Vagina (tissue), 2 donors: ENCODE measurements at places on chromosomes 4 and X.

DNA sequence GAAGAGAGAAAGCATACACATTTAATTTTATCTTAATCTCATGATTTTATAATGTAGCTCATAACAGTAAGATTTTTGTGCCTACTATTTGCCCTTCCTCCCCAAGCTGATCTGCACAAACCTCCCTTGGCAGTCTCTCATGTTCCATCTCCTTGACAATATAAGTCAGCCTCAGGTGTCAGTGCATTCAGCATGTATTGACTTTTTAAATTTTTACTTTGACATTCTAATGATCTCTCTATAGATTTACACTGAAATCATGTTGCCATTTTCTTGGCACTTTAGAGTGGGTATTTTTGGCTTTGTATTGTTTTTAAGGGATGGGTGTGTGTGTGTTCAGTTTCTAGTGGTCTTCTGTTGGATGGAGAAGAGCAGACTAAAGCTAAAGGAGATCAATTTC lies 505.3 kb upstream of the CPEB2 start:
- DNase-seq, result no peak

- DNase-seq, result no peak
Observed at GRCh38 chrX:41257801-41258200, 76.2 kb upstream of the DDX3X start.

GRCh38 chrX:31036895-31037294 lies 34.9 kb downstream of the FTHL17 start:
- DNase-seq, result no peak

DNA sequence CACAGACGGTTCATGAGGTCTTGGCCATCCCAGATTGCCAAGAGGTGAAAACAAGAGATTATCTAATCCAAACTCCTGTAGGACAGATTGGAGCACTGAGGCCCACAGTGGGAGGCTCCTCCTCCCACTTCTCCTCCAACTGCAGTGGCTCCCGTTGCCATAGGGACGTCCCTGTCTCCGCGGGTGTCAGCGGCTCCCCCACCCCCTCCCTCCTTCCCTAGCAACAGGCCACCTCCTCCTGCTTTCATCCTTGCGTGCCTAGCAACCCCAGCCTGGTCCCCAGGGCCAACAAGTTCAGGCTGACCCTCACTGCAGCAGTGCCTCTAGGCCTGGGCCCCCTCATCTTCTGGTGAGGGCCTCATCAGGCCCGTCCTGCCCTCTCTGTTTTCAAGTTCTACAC lies 6.8 kb upstream of the IQSEC2 start:
- no peak for DNase-seq

GRCh38 chr4:160129439-160129838 lies 1026.6 kb downstream of the RAPGEF2 start:
- DNase-seq, result no peak

DNA sequence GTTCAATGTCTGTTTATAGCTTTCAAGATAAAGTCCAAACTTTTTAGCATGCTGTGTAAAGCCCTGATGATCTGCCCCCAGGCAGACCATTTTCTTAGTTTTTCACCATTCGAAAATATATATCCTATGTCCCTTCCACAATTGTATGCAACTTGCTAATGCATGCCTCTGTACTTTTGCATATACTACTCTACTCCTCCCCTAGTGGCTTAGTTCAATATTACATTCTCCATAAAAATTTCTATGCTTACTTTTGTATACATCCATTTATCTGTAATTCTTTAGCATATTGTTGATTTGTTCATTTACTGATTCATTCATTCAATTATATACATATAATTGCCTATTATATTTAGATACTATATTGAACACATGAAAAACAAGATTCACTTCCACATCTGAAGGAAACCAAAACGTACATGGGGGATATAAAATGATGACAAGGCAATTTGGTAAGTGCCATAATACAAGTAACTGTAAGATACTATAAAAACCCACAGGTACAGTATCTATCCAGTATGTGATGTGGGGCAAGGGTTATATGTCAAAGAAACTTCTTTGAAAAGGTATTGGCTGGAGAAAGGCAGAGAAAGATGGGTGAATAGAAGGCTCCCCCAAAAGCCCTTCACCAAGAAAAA lies 902.5 kb downstream of the FAM133A start:
- DNase-seq, result no peak

DNA sequence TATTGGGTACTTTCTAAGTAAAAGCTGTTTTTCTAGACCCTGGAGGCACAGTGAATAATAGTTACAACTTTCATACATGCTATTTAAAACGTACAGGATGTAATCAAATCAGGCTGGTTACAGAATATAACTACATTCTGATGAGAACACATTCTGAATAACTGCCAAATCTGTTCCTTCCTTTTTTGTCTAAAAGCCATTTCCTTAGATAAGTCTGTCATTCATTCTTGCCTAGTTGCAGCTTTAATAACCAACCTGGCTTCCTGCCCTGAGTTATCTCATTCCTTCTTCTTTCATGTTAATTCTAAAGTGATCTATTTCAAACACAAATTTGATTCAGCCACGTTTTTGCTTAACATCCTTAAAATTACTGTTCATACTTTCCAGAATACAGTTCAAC lies 189.7 kb upstream of the ITM2A start:
- no peak for DNase-seq

DNA sequence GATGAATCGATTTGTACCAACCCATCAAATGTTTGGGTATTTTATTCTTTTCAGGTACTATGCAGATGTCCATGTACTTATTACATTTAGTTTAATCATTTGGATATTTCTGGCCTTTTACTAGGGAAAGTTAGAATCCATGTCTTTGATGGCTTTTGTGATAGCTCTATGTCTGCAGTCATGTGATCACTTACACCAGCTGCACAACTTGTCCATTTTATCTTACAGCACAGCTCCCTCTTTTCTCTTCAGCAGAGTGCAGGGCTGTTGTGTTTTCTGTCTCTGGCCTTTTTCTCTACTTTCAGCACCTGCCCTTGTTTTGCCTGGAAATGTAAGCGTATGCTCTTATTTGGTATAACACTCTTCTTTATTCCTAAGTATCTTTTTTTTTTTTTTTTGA lies 30.6 kb downstream of the WWC2 start:
- no peak for DNase-seq

GRCh38 chrX:103831342-103831802 lies 685 bp downstream of the RAB9B start:
- DNase-seq, result no peak

GRCh38 chr4:99715286-99715685 lies 57.7 kb upstream of the C4orf54 start:
- no peak for DNase-seq

GRCh38 chr4:100960232-100960631 lies 387.1 kb downstream of the PPP3CA start:
- DNase-seq, result no peak

DNA sequence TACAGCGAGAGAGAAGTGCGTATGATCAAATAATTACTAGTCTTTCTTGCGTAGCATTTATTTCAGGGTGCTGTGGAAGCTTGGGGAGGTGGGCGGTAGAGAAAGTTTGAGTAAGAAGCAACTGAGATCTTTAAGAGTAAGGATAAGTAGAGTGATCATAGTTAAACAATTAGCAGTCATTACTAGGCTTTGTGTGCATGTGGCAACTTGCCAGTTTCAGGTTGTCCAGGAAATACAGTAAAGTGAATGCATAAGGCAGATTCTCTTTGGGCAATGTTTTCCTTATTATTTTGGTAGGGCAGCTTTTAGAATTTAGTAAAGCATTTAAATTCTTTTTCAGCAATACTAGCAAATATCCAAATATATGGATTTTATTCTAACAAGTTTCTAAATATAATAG lies 57.0 kb downstream of the HPGDS start:
- DNase-seq, result no peak

GRCh38 chr4:148503681-148504080 lies 61.5 kb upstream of the NR3C2 start:
- no peak for DNase-seq

DNA sequence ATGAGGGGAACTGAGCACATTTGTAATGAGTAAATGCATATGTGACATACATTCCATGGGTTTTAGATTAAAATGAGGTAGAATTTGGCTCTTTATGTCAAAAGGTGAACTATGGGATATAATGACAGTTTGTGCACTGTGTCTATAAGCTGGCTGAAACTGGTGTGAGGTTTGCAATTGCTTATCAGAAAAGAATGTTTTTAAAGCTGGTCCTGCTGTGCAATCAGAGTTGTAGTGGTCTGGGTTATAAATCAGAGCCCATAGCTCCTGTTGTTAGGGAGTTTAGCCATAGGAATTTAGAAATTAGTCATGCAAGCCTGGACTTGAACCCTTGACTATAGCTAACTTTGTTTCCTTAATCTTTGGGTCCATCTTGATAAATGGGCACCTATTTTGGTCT lies 23.1 kb upstream of the GATB start:
- DNase-seq, result no peak
